HL-60 (cell line): ENCODE measurements at places on chromosomes 12 and 14.

DNA sequence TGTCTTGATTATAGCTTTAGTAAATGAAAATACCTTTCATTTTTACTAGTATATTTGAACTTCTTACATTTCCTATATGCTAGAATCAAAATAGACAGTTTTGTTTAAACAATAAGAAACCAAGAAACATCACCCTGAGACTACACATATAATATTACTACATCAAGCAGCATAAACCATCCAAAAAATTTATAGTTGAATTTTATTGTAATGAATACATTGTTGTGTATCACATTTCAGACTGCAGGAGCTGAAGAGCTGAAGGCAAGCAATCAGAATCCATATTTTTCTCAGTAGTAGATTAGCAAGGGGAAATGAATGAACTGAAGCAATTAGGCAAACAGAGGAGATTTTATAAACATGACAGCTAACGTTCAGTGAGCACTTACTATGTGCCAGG is 379.2 kb downstream of the BTG1 start:
- no peak for DNase-seq

GRCh38 chr12:88435334-88436076 is 144.8 kb downstream of the KITLG start:
- no peak for DNase-seq

DNA sequence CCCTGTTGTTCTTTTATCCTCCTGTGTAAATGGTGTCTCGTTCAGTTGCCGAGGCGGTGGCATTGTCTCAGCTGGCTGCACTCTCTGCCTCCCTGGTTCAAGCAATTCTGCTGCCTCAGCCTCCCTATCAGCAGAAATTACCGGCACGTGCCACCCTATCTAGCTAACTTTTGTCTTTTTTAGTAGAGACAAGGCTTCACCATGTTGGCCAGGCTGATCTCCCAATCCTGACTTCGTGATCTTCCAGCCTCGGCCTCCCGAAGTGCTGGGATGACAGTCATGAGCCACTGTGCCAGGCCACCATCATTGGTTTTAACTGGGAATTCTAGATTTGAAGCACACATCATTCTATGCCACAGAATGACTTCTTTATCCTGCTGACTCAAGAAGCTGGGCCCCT is 175.3 kb upstream of the ALG10B start:
- no peak for DNase-seq

- no peak for DNase-seq
Measured at GRCh38 chr12:105721891-105722290, 391.4 kb downstream of the C12orf75 start.

GRCh38 chr12:115185506-115185905 is 501.5 kb upstream of the TBX3 start:
- DNase-seq = no peak

DNA sequence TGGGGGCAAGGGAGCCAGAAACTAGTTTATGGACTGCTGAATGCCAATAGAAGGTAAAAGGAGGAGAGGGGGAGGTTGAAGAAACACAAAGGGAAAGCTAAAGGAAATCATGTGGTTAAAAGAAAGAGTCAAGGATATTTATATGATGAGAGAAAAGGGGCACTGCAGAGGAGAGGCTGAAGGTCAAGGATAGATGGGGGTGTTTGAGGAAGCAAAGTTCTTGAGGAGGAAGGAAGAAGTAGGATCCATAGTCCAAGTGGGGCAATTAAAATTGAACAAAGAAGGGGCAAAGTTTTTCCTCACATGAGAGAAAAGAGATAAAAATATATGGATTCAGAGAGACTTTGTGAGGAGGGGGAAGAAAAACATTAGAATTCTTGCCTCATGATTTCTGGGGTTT is 10.1 kb upstream of the DBX2 start:
- no peak for DNase-seq

DNA sequence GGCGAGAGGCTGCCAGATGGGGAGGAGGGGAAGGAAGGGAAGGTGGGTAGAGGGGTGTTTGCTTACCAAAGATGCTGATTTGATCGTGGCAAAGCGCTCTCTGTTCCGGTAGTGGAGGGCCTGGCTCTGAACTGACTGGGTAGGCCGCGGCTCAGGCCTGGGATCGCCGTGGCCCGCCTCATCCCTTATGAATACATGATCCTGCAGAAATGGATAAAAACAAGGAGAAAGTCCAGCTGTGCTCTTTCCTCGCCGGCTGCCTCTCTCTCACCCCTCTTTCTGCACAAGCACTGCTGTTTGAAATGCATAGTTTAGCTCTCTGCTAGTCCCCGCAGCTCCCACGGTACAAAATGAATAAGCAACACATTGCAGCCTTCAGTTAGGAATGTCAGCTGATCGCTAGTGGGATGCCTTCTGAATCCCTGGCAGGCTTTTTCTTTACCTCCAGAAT is 53.8 kb downstream of the PEBP1 start:
- no peak for DNase-seq

DNA sequence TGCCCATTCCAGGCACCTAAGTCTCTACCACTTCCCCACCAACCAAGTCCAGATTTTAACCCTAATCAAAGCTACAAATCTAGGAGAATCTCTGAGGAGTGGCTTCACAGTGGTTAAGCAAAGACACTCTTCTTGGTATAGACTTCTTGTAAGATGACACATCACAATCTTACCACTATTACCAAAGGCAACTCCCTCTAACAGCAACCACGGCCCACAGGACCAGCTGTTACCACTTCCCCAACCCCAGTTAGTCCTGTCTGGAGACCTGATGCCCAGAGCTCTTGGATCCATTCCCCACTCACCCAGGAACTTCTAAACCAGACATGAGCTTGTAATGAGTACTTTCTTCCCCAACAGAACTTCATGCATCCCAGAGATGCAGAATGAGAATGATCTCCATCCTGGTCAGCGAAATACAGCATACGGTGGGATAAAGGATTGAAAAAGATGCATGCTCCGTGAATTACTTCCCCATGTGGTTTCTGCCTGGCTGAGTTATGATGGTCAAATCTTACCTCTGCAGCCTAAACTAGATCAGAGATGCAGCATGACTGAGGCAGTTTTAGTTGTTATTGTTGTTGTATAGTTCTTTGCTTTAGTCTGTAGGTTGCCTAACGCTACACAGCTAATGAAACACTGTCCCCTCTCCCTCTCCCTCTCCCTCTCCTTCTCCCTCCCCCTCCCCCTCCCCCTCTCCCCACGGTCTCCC is 87.7 kb upstream of the FOXN3 start:
- peak; percentile 89 for DNase-seq

DNA sequence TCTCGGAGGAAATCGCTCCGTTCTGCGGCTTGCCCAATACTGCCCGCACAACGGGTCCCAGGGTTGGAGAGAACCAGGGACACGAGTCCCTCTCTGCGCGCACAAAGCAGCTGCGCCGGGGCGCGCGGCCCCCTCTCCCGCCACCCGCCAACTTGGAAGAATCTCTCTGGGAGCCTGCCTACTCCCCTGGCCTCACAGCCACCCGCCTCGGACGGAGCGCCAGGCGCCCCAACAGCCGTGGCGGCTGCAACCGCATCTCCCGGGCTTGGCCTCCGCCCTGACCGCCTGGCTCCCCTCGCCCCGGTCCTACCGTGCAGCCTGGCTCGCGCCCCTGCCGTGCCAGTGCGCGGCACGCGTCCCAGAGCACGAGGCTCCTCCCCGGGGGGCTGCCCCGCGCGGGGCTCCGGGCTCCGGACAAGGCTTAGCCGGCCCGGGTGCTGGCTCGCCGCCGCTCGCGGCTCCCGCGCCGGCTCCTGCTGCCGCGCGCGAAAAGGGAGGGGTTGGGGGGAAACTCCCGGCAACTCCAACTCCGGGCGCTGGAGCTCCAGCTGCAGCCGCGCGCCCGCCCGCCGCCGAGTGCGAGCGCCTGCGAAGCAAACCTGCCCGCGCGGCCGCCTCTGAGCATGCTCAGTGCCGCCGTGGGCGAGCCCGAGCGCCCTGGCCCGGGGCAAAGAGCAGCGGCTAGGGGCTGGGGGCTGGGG is at the start of gene STXBP6:
STXBP6 (minus strand) TSS at position 580 of the 701 bp plus-strand sequence. CDS start 75,329 bp downstream, outside the sequence.
- DNase-seq = peak; percentile 10

GRCh38 chr12:126362493-126362892 is 1297.3 kb downstream of the AACS start:
- no peak for DNase-seq

DNA sequence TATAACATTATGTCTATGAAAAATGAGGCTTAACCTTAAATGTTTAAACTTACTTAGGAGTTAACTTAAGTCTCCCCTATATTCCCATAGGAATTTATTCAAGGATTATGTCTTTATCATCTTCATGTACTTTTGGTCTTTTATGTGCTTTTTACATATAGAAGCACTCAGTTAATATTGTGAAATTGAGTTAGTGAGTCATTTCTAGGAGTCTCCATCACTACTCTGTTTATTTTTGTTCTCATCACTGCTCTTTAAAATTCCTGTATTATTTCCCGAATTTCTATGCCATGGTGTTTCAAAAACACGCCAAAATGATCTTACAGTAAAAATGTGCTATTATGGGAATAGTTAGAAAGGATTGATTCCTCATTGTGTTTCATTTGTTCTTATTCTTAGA is 31.6 kb downstream of the TBC1D15 start:
- no peak for DNase-seq
